ENCODE measurements at places on chromosomes 1 and 21.
A peak's percentile ranks its signal among the peaks of the same experiment; 100 is the strongest.

DNA sequence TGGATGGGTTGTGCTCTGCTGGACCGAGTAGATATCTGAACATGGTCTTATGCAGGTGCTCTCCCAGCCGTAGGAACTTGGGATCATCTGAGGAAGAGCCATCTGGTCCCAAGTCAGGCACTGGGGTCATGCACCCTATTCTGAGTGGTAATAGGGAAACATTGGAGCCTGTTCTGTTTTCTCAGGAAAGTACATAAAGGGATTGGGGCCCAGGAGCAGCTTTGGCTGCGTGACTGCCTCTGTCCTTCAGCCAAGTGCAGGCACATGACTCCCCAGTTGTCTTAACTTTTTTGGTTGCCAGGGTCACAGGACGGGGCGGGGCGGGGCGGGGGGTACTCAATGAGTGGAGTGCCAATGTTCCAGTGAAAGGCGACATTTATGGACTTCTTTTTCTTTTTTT is 11.5 kb downstream of the PFKFB2 start:
- H3K4me3 ChIP-seq = no peak overlapping the region
- H3K27me3 ChIP-seq = no peaks in the 10 kb centered on the region
- peak overlapping the region; percentile 56 for H3K27ac ChIP-seq
- H3K36me3 ChIP-seq = peaks cover 76% of the 10 kb centered on the region
- DNase-seq = peak; percentile 77
- H3K4me1 ChIP-seq = peaks cover 4% of the 10 kb centered on the region

DNA sequence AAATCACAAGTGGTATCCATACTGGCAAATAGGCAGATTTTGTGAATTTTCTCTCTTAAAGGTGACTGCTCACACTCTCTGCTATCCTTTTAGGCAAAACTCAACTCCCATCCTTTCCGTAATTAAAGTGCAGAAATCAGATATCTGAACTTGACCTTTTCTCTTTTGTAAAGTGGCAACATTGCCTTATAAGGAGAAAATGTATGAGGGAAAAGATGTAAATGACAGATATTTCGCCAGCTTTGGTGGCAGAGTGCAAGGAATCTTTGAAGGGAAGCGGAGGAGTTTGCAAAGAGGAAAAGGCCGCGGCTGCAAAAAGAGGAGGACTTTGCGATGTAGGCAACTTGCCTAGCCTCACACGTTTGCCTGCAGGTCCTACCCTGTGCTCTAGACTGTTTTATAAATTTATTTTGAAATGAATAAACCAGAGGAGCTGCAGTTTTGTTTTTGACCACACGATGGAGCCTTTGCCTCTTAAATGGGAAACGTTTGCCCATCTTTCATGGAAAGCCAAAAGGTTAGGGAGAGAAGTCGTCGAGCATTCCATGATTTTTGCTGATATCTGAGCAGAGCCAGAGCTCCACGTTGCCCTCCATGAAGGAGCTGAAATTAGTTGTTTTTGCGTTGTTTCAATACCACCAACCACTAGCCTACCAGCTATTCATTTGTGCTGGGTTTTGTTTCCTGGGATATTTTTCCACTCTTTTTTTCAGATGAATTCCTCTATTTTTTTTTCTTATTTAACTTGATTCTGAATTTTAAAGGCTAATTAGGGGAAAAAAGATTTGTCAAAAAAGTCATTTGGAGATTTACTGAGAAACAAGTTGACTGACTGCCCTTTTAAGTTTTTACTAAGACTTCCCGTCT is 242.3 kb downstream of the LMX1A start:
- H3K27me3 ChIP-seq = peaks cover 24% of the 10 kb centered on the region
- H3K4me3 ChIP-seq = no peak overlapping the region
- H3K36me3 ChIP-seq = no peaks in the 10 kb centered on the region
- no peak overlapping the region for H3K27ac ChIP-seq

DNA sequence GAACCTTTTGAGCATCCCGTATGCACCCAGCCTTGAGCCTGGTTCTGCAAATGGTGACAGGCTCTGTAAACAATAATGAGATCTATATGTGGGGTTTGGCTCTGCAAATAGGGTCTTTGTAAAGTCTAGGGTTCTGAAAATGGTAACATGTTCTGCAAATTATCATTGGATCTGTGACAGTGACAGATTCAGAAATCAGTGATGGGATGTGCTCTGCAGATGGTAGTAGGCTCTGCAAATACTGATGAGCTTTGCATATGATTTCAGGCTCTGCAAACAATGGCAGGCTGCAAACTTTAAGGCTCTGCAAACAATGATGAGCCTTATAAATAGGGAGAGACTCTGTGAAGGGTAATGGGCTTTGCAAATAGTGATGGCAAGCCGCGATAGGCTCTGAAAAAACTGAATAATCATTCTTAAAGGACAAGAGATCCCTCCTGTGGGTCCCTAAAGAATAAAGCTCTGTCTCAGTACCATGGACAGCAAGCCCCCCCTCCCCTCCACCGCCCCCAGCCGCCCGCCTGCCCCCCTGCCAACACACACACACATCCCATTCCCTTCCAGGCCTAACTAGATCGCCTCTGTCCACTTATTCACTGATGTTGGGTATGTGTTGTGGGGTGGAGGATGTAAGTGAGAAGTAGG is 17.7 kb upstream of the DMBX1 start:
- H3K27me3 ChIP-seq = peaks cover 73% of the 10 kb centered on the region
- no peak for DNase-seq
- H3K36me3 ChIP-seq = no peaks in the 10 kb centered on the region
- H3K4me1 ChIP-seq = peaks cover 3% of the 10 kb centered on the region

- H3K36me3 ChIP-seq = peaks cover 4% of the 10 kb centered on the region
- H3K27me3 ChIP-seq = no peaks in the 10 kb centered on the region
- no peak for DNase-seq
- no peaks in the 10 kb centered on the region for H3K4me1 ChIP-seq
These were observed 93.1 kb downstream of the FNBP1L start for GRCh38 chr1:93541045-93541444.

- H3K27ac ChIP-seq = no peak overlapping the region
- no peak overlapping the region for H3K4me3 ChIP-seq
- H3K4me1 ChIP-seq = no peaks in the 10 kb centered on the region
These were observed 46.5 kb upstream of the ACTRT2 start for GRCh38 chr1:2974701-2975301.

GRCh38 chr1:179474713-179475112 is 101.0 kb downstream of the NPHS2 start:
- no peaks in the 10 kb centered on the region for H3K36me3 ChIP-seq
- DNase-seq = no peak
- no peak overlapping the region for H3K27ac ChIP-seq
- no peaks in the 10 kb centered on the region for H3K27me3 ChIP-seq

GRCh38 chr1:153534925-153535241 is 908 bp downstream of the S100A6 start:
- peak overlapping the region; percentile 100 for H3K27ac ChIP-seq
- peaks cover 46% of the 10 kb centered on the region for H3K4me1 ChIP-seq
- H3K4me3 ChIP-seq = peak overlapping the region; percentile 98
- H3K27me3 ChIP-seq = no peaks in the 10 kb centered on the region
- no peak for DNase-seq
- peaks cover 12% of the 10 kb centered on the region for H3K36me3 ChIP-seq

Measured in lower lobe of right lung (tissue), 2 donors.